NCI-H2029 (cell line): ENCODE measurements at places on chromosomes 7 and 10.

- DNase-seq, result no peak
Observed at GRCh38 chr10:48455392-48456151, 149.1 kb downstream of the MAPK8 start.

GRCh38 chr7:158024881-158025280 is 562.7 kb downstream of the PTPRN2 start:
- DNase-seq, result no peak

GRCh38 chr10:14489522-14490177 is 158.9 kb upstream of the FRMD4A start:
- no peak for DNase-seq

DNA sequence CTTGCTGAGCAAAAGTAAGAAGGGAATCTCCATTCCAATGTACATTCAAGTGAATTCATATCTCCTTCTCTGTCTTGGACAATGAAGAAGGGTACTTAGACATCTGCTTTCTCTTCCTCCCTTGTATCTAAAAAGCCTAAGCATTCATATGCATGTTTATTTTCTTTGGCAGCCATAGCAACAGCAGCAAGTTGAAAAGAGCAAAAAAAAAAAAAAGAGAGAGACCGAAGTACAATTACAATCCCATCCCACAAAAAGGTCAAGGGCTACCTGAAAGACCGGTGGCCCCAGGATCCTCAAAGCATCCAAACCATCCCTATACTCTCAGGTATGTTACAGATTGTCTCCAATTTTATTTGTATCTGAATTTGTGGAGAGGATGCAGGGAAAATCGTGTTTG is 4.1 kb downstream of the OR2F1 start:
- no peak for DNase-seq

- DNase-seq, result no peak
Observed at GRCh38 chr7:79334334-79334733, 119.1 kb downstream of the MAGI2 start.

DNA sequence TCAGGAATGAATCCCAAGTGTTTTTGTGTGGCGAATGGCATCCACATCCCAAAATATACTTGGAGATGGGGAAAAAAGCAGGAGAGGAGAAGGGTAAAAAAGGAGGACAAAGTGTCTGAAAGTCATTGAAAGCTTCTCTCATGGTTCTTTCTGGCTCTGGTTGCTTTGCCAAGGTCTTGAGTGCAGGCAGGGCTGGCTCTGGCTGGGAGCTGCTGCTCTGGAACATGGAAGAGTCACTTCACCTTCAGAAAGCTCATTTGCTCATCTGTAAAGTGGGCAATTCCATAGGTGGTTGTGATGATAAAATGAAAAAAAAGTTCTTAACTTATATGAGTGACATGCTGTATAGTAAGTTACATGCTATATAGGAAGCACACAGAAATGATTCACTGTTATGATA is 2.9 kb upstream of the PRSS2 start:
- no peak for DNase-seq

GRCh38 chr10:29280488-29280840 is 8.4 kb upstream of the LYZL1 start:
- no peak for DNase-seq

GRCh38 chr7:116809636-116810266 is 52.6 kb upstream of the CAPZA2 start:
- DNase-seq, result peak; percentile 76

GRCh38 chr7:116953906-116954838 is 871 bp downstream of the ST7 start:
- peak; percentile 43 for DNase-seq

DNA sequence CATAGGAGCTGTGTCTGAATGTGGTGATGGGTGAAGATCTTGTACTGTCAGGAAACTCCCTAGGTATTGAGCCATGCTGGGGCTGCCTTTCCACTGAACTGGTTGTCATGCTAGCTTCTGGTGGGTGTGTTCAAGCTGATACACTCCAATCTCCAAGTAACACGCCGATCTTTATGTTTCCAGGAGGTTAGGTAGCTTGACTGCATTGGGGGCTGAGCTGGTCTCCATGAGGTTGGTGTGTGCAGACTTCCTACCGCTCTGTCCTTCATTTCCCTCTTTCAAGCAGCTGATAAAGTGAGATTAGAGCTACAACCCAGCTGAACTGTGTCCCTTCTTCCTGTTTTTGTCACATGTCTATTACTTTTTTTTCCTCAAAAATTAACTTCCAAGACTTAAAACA is 265.5 kb downstream of the ANKRD30A start:
- DNase-seq, result no peak

GRCh38 chr10:100501423-100501822 is 18.2 kb downstream of the SEC31B start:
- no peak for DNase-seq

- no peak for DNase-seq
Observed at GRCh38 chr10:8044331-8044907, 10.1 kb upstream of the GATA3 start.

GRCh38 chr10:100184840-100185239 is 989 bp downstream of the ERLIN1 start:
- no peak for DNase-seq

GRCh38 chr10:43125274-43125845 is 12.9 kb upstream of the CSGALNACT2 start:
- no peak for DNase-seq
